ENCODE measurements at places on chromosomes 13 and 19.

- peak; percentile 49 for DNase-seq
These were observed 926 bp downstream of the PRR12 start for GRCh38 chr19:49591731-49592485.

DNA sequence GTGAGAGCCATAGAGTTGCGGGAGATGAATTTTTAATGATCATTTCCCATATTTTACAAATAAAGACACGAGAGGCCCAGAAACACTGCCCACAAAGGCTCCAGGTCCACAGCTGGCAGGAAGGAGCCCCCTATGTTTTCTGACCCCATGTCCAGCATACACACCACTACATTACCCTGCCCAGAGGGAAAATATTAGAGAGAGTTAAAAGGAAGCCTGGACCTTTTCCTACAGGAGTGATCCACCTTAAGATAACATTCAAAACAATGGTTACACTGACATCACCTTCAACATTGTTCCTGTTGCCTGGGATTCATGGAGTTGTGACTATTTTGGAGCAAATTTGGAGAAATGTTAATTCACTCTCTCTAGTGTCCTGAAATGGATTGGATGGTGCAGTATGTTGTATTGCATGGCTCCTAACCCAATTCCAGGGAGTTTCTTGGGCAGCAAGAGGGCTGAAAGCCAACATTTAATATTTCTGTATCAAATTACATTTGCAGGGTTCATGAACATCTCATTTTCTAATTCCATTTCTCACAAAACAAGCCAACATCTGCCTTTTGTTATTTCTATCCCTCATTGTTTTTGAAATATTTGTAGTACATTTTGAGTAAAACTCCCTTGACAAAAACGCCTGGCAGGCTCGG, 172.5 kb downstream of the DLEU7 start:
- no peak for DNase-seq

DNA sequence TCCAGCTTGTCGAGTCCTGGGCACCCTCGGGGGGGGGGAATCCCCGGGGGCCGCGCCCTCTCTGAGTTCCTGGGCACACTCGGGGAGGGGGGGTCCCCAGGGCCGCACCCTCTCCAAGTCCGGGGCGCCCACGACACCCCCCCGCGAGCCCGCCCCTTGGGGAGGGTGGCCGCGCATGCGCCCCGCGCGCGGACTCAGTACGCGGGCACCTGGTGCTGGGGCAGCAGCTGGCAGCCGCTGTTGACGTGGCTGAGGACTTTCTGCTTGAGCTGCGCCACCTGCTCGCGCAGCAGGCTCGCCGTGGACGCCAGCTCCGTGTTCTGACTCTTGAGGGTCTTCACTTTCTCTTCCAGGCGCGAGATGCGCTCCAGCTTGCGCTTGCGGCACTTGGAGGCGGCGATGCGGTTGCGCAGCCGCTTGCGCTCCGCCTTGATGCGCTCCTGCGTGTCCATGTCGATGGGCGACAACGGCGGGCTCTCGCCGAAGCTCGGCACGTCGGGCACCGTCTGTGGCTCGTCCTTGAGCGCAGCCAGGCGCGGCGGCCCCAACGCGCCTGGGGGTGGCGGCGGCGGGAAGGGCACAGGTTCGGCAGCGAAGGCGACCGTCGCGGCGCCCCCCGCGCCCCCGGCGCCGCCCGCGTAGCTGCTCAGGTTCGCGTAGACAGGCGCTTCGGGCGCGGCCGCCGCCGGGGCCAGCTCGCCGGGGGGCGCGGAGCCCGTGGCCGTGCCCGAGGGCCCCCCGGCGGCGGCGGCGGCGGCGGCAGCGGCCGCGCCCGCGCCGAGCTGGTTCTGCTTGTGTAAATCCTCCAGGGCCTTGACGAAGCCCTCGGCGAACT, 958 bp downstream of the JUND start:
- peak; percentile 70 for DNase-seq

GRCh38 chr19:33553530-33554310, 32.1 kb upstream of the PEPD start:
- no peak for DNase-seq

- no peak for DNase-seq
These were observed 17.0 kb downstream of the ILF3 start for GRCh38 chr19:10670876-10671804.

DNA sequence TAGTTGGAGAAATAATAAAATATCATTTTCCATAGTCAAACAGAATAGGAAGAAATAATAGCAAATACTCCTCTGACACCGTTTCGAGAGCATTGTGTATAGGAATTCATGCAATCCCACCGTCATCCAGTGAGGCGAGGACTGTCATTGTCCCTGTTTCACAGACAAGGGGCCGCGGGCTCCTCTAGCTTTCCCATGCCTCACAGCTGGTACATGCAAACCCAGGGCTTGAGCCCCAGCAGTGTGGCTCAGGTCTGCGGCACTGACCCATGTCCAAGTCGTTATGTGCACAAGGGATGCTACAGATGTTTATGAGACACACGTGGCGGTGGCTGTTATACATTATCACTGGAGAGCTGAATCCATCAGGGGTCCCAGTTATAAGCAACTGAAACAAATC, 18.5 kb upstream of the ATP11A start:
- no peak for DNase-seq

GRCh38 chr13:113548171-113548641, 36.3 kb upstream of the TFDP1 start:
- no peak for DNase-seq

- DNase-seq = peak; percentile 76
These were observed at the start of gene BTBD2 for GRCh38 chr19:2015608-2015950. BTBD2 (minus strand) TSS chr19:2015714; CDS start chr19:2015703, 11 bp downstream.

DNA sequence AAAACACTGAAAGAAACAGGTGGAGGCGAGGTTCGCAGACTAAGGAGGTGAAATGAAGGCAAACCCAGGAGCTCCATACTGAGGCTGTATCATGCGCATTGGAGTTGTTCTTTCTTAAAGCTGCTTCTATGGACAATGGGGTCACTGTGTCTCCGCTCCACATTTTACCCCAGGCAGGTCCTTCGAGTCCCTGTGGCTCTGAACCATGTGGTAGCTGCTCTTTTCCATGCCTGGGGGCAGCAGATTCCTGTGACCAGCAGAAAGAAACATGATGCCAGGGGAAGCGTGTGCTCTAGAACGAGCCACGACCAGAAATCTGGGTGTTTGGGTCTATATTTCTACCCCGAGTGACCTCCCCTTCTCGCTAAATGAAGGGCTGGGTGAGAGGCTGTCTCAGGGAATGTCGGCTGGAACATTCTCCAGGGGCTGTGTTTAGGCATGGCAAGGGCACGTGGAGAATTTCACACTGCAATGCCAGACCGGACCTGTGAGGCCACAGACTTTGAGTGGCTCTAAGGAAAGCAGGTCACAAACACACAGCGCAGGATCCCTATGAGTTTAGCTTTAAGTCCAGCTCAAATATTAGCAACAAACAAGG, 95.7 kb upstream of the IRS2 start:
- DNase-seq = no peak

DNA sequence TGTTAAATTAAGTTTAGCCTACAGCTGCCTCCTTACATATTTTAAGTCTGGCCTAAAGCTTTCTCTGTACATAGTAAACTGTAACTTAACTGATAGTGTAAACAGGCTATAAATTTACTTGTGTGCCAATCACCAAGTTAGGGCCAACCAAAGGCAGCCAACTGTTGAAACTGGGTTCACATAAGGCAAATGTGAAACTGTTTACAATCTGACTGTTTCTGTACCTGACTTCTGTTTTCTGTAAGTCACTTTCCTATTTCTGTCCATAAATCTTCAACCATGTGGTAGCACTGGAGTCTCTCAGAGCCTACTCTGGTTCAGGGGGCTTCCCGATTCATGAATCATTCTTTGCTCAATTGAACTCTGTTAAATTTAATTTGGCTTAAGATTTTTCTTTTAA, 103.1 kb downstream of the RAP2A start:
- DNase-seq = no peak

DNA sequence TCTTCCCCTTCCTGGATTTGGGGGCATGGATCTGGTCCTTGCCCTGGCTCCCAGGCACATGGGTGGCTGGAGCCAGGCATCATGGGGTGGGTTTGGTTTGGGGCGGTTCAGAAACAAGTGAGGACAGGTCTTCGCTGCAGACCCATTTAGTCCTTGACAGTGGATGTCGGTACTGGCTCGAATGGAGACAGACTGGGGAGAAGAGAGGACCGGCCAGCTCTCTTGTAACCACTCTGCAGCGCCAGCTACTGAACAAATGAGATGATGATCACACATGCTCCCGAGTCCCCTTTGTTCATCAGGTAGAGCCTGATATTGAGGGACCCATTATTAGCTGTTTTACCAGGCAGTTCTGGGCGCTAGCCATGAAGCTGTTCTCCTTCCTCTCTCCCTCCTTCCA, 64.5 kb downstream of the CHST8 start:
- no peak for DNase-seq

- DNase-seq = no peak
These were observed 391.2 kb downstream of the KLF12 start for GRCh38 chr13:73742982-73743381.

- no peak for DNase-seq
These were observed 9.7 kb upstream of the ERCC2 start for GRCh38 chr19:45380107-45380506.

- no peak for DNase-seq
These were observed 118.1 kb downstream of the TNFRSF19 start for GRCh38 chr13:23688336-23688735.

- no peak for DNase-seq
These were observed 2.9 kb downstream of the PLEKHG2 start for GRCh38 chr19:39415111-39416046.

GRCh38 chr13:25249001-25249543, 38.2 kb downstream of the MTMR6 start:
- DNase-seq = peak; percentile 63

GRCh38 chr13:33409673-33410510, 124.3 kb upstream of the STARD13 start:
- no peak for DNase-seq

DNA sequence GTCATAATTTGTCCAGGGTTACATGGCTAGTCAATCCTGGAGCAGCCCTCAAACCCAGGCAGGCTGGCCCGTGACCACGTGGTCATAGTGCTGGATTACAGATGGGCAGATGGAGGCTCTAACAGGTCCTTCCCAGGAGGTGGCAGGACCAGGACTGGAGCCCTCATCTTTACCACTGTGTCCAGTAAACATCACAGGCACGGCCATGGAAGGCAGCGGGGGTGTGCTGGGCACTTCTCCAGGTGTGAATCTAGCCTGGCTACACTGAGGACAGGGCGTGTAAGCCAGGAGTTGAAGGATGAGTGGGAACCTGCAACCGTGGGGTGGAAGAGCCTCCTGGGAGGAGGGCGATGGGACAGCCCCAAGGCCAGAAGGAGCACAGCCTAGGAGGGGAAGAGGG, 6.1 kb downstream of the CIC start:
- no peak for DNase-seq

DNA sequence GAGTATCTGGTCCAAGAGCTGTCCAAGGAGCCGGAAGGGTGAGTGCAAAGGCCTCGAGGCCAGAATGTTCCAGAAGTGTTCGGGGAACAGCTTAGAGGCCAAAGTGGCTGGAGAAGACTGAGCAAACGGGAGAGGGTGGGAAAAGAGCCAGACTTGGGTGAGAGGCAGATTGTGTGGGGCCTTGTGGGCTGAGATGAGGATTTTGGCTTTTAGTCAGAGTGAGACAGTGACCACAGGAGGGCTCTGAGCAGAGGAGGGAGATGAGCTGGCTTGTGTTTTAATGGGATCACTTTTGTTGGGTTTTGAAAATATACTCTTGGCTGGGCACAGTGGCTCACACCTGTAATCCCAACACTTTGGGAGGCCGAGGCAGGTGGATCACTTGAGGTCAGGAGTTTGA, 5.6 kb downstream of the NANOS2 start:
- no peak for DNase-seq

GRCh38 chr13:102907016-102907756, 61.4 kb downstream of the ERCC5 start:
- DNase-seq = no peak

- no peak for DNase-seq
These were observed 6.6 kb downstream of the SLITRK5 start for GRCh38 chr13:87677496-87678371.

- no peak for DNase-seq
These were observed 75.2 kb downstream of the CAB39L start for GRCh38 chr13:49368688-49369087.

GRCh38 chr19:22807061-22807835, 23.3 kb upstream of the ZNF99 start:
- DNase-seq = no peak

DNA sequence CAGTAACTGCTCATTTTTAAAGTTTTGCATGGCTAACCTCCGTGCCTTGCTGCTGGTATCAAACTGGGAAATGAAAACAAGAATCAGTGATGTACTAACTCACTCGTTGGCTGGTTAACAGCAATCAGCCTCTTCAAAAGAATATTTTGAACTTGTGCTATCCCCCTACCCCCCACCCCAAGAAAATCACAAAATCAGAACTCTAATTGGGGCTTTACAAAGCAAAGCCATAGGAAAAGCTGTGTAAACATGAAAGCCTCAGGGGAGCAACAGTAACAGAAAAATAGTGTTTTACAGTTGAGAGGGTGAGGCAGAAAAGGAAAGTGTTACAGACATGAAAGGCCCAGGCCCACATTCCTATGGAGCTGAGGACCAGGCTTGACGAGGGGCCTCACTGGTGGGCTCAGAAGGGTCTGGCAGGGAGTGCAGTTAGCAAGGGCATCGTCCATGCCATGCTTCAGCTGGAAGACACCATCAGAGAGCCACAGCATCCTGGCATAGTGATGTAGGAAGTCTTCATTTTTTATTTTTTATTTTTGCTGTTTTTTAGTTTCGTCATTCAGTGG, 217.6 kb downstream of the PCCA start:
- no peak for DNase-seq

DNA sequence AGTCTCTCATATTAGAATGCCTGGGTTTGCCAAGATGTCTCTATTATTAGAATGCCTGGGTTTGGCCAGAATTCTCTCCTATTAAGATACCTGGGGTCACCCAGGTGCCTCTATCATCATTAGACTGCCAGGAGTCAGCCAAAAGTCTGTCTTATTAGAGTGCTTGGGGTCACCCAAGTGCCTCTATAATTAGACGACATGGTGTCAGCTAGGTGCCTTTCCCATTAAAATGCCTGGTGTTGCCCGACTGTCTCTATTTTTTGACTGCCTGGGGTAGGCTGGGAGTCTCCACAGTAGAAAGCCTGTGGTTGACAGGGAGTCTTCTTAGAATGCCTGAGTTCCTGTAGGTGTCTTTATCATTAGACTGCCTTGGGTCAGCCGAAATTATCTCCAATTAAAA, 1536.6 kb downstream of the UQCRFS1 start:
- DNase-seq = no peak

All from HL-60 (cell line).